Stimulated activated CD8-positive, alpha-beta memory T cell treated with anti-CD3 and anti-CD28 coated beads, Interleukin-4, amount 100 ng/mL, for 1 hour (primary cell): ENCODE measurements at places on chromosomes 7 and 10.

- DNase-seq = no peak
These were observed 4.7 kb downstream of the ADARB2 start for GRCh38 chr10:1732564-1732996.

DNA sequence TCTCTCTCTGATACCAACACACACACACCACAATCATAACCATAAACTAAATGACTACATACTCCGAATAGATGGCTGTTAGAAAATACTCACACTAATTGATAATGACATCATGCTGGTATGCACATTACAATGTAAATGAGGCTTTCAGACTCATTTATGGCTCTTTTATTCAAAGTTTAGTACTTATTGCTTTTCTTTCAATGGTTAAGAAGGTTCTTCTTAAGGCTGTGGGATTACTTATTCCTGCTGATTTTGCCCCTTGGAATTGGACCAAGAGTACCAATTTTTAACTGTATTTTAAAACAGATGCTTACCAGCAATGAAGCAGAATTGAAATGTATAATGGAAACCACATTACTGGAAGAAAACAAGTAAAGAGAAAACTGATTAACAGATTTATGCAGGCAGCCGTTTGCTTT lies 20.6 kb upstream of the CABCOCO1 start:
- DNase-seq = no peak

- DNase-seq = no peak
These were observed 104.2 kb upstream of the CHST15 start for GRCh38 chr10:124197371-124198124.

GRCh38 chr10:76581506-76582256 lies 1055.9 kb downstream of the KCNMA1 start:
- no peak for DNase-seq

- no peak for DNase-seq
These were observed 1.0 kb downstream of the PAXIP1 start for GRCh38 chr7:155001756-155002410.
